ENCODE measurements at places on chromosomes 2 and 18.
A peak's percentile ranks its signal among the peaks of the same experiment; 100 is the strongest.

GRCh38 chr2:65431421-65432226, 775 bp downstream of the SPRED2 start:
- DNase-seq: peak; percentile 23

DNA sequence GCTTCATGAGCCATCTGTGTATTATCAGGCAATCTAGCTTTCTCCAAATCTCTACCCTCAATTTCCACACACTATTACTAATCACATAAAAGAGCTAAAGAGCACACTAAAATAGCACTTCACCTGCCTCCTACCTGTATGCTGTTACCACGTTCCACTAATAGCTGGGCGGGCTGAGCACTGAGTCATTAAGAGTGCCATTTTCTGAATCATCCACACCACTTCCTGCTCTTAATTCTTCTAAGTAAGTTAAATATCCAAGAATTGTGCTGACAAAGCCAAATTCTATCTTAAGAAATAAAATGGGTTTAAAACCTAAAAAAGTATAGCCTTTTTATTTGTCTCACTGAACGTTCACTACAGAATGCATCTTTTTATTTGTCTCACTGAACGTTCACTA, 35.7 kb downstream of the NOL10 start:
- DNase-seq: no peak

GRCh38 chr2:23506531-23507266, 121.7 kb downstream of the KLHL29 start:
- DNase-seq: no peak

- DNase-seq: no peak
Observed at GRCh38 chr2:128276878-128277675, 41.6 kb downstream of the HS6ST1 start.

- DNase-seq: no peak
Observed at GRCh38 chr18:5746844-5747243, 148.5 kb downstream of the TMEM200C start.

DNA sequence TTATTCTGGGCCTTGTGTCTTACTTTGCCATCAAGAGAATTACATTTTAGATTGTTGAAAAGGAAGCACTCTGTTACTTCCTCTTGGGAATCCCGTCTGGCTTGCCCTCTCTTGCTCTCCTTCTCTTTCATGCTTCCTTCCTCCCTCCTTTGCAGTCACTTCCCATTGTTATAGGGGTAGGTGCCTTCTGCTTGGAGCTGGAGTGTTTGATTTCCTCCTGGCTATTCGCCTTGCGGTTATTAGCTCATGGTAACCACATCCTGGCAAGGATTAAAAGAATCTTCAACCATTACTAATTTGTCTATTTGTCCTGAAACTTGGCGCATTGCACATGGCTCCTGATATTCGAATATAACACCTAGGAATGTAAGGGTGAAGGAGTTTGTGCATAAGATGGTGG, 115.0 kb downstream of the CERS6 start:
- DNase-seq: no peak

DNA sequence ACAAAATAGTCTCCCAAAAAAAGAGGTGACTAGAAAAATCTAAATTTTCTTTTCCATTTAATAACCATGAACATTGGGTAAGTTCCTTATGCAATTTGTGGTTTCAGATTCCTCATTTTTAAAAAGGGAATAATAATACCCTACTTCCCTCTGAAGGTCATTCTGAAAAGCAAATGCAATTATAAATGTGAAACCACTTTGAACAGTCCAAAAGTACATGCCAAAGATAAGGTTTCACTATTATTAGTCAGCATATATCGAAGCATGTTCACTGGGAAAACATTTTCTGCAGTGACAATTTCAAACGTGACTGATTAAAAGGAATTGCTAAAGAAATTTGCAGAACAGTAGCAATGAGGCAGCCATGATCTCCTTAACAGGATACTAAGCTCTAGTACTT, 100.1 kb upstream of the RNF152 start:
- DNase-seq: no peak

- peak; percentile 51 for DNase-seq
Observed at GRCh38 chr18:58990720-58991119, 126.0 kb downstream of the ZNF532 start.

- DNase-seq: no peak
Observed at GRCh38 chr2:67576991-67577390, 179.9 kb downstream of the ETAA1 start.

DNA sequence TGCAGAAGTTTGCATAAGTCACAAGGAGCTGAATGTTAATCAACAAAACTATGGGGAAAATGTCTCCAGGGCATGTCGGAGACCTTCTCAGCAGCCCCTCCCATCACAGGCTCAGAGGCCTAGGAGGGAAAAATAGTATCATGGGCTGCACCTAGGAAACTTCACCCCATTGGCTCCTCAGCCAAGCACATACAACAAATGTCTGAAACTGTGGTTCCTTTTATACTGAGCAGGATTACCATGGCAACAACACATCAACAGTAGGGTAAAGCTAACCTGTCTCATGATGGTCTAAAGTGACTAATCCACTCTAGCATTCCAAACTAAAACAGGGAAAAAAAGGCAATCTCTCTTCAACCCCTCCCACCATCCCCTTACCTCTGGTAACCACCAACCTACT, 3.2 kb upstream of the NEMP2 start:
- DNase-seq: no peak

DNA sequence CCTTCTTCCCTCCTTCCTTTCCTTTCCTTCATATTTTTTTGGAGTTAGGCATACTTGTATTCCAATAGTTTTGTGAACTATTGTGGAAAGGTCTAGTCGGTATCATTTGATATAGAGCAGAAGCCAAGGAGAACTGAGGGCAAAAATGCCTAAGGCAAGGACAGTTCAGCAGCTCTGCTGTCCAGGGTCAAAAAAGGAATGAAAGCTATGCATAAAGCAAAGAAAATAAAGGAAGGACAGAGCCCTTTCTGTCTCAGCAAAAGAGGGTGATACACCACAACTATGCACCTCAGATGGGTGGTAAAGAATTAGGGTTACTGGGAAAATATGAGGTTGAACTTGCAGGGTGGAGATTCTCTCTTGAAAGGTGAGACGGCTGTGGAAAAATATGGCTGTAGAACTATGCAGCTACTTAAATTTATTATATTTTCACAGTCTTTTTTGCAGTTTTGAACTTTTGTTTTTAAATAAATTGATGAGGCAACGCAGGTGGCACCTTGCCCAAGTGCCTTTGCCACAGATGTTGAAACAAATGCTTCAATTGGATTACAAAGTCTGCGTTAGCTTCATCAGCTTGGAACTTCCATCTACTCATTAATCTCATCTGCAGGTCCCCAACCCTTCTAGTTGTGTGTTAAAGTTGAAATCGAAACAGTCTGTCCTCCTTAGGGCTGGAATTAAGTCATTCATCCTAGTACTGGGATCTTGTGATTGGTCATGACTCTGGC, 20.8 kb downstream of the LHCGR start:
- no peak for DNase-seq

DNA sequence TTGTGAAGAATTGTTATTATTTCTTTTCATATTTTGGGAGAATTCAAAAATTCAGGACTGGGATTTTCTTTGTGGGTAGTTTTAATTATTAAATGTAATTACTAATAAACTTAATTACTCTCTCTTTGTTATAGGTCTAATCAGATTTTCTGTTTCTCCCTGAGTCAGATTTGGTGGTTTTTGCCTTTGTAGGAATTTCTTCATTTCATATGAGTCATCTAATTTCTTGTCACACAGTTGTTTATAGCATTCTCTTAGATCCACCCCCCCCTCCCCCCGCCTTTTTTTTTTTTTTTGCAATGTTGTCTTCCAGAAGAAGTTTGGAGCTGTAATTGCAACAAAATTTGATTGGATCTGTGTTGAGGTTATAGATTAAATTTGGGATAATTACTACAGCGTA, 26.0 kb upstream of the GALR1 start:
- no peak for DNase-seq
